CD4-positive, alpha-beta T cell (primary cell): ENCODE measurements at places on chromosomes 4 and X.

DNA sequence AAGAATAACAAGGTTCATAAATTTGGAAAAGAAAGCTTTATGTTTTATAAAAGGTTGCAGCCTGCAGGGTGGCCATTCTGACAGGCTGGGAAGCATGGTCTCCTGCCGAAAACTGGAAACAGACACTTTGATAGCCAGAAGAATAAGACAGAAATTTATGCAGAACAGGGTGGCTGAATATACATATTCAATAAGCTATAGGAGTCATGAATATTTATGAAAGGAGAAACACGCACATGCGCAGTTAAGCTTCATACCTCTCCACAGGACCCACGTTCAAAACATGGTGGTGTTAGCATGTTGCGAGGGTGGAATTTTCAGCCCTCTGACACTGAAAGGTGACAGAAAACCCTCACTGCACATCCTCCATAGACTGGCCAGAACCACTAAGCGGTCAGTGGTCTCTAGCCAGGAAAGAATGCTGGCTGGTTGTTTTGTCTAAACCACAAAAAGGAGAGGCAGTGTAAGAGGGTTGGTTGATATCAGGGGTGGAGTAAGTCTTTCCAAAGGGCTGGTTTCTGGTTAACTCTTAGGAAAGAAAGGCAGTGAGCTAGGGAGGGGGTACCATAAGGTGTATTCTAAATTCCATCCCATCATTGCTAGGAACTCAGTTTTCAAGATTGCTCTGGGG, 58.2 kb downstream of the ANXA10 start:
- DNase-seq: no peak

- no peak for DNase-seq
Measured at GRCh38 chr4:187191676-187192075, 468.0 kb upstream of the FAT1 start.

DNA sequence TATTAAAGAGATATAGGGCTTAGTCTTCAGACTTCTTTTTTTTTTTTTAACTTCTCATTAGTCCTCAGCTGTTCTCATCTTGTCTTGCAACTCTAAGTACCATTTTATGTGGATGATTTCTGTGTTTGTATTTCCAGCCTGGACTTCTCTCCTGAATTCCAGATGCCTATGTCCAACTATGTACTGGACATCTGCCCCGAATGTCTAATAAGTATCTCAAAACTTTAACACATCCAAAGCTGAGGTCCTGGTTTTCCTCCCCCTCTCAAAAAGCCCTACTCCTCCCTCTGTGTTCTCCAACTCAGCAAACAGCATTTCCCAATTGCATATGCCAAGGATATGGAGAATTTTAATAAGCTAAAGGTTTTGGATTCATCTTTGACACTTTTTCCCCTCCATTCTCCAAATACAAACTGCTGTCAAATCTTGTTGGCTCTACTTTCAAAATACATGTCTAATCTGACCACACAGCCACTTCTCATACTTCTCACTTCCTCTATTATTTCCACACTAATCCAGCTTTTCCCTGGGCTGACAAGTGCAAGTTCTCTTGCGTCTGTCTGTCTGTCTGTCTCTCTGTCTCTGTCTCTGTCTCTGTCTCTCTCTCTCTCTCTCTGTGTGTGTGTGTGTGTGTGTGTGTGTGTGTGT, 79.8 kb downstream of the CLCN5 start:
- peak; percentile 0 for DNase-seq

GRCh38 chr4:123867910-123868587, 471.5 kb downstream of the SPRY1 start:
- no peak for DNase-seq

DNA sequence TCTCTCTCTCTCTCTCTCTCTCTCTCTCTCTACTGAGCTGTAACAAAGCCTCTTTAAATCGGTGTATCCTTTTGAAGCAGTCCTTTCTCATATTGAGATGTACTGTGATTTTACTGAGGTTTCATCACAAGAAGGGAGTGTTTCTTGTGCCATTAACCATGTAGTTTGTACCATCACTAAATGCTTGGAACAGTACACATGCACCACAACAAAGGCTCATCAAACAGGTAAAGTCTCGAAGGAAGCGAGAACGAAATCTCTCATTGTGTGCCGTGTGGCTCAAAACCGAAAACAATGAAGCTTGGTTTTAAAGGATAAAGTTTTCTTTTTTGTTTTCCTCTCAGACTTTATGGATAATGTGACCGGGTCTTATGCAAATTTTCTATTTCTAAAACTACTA, 37.2 kb downstream of the HPF1 start:
- DNase-seq: no peak

DNA sequence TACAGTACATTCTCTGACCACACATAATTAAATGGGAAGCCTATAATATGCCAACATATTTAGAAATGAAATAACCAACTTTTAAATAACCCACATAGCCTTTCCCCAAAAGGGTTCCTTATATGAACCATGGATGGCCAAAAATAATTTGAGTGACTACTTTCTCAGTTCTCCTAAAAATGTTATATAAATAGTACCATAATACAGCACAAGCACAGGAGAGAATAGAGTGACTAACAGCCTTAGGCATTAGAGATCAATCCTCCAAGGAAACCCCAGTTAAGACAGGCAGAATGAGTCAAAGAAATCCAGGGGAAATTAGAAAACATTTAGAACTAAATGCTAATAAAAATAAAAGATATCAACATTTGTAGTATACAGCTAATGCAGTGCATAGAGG, 50.2 kb downstream of the ANKRD17 start:
- no peak for DNase-seq

DNA sequence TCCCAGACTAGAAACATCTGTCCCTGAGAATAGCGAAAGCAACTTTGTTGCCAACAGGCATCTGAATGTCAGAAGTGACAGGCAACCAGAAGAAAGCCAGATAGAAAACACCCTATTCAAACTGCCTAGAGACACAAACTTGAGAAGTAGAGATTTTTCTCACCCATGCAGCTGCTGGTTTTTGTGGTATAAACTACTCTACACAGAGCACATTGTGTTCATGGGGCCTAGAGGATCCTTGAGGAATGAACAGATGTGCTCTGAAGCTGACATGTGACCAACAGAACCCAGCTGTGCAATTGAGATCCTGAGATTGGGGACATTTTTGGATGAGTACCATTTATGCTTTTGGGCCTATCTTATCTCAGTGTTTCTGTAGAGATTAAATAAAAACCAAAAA, 63.6 kb upstream of the NRK start:
- no peak for DNase-seq

- DNase-seq: no peak
Measured at GRCh38 chr4:38210396-38211114, 250.4 kb downstream of the PTTG2 start.

- no peak for DNase-seq
Measured at GRCh38 chr4:144646523-144647094, 653 bp downstream of the HHIP start.

DNA sequence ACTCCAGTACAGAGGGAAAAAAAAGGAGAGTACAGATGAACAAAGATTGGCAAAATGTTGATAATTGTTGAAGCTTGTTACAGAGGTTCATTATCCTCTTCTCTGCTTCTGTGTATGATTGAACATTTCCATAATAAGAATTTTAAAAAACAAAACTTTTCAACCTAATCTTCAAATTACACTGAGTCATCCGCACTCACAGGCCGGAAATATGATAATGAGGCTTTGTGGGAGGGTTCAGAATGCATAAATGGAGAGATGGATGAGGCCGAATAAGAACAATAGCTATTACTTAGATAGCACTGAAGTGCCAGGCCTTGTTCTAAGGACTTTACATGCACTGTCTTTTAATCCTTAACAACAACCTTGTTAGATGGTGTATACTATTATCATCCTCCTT, 4.6 kb upstream of the ERCC6L start:
- no peak for DNase-seq

- DNase-seq: no peak
Measured at GRCh38 chr4:140799686-140800225, 43.6 kb upstream of the TBC1D9 start.

- no peak for DNase-seq
Measured at GRCh38 chr4:45568694-45569093, 555.2 kb downstream of the GABRG1 start.

GRCh38 chr4:170270628-170271027, 180.9 kb upstream of the AADAT start:
- DNase-seq: no peak

DNA sequence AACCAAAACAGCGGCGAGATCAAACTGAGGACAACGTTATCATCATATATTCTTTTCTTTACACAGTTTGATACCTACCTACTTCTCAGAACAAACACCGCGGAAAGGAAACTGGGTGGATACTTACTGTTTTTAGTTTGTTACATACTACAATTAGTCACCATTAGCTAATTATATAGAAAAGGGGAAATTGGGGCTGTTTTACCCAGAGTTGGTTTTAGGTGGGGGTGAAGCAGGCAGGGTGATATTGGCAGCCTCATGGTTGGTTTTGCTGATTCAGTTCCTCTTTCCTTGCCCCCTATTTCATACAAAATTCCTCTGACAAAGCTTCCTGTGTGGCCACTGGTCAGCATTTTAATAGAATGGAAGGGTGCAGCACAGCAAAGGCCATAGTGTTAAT, 77.8 kb downstream of the SORBS2 start:
- DNase-seq: no peak

DNA sequence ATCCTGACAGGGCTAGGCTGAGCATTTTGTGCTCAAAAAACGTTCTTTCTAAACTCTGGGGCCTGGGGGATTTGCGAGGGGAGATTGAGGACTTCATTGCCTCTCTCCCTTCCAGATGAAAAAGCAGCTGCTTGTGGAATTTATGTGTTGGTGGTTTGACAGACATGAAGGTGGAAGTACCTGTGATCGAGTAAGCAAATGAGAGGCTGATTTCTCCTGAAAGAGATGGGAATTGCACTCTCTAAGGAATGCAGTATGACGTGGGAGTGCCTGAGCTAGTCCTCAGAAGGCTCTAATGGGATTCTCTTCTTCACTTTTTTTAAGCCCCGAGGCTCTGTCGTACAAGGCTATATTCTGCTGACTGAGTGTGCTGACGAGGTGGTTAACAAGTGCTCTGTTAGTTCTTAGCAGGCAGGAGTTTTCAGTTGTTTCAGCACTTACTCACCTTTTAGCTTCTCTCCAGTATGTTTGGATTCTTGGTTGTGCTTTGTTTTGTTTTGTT, 426.8 kb upstream of the CNKSR2 start:
- DNase-seq: no peak

- DNase-seq: no peak
Measured at GRCh38 chr4:188550296-188550695, 411.1 kb downstream of the TRIML1 start.

GRCh38 chr4:122576261-122577188, 44.3 kb downstream of the IL21 start:
- DNase-seq: no peak

DNA sequence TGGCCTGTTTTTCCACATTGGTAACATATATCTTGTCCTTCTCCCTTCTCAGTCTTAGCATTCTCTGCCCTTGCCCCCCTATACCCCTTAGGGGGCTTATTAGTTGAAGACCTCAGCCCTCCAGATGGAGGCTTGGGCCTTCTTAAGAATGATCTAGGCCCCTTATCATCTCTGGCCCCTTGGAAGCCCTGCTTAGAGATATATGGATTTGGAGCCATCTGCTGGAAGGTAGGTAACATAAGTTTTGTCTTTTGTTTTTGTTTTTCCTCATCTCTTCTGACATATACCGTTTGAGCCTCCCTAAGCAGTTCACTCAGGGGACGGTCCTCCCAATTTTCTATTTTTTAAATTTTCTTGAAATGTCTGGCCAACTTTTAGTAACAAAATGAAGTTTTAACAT, 48.3 kb upstream of the NAP1L2 start:
- DNase-seq: no peak

- no peak for DNase-seq
Measured at GRCh38 chr4:182680234-182680653, 236.9 kb downstream of the DCTD start.

GRCh38 chr4:33133723-33134122, 2413.6 kb downstream of the PCDH7 start:
- no peak for DNase-seq

DNA sequence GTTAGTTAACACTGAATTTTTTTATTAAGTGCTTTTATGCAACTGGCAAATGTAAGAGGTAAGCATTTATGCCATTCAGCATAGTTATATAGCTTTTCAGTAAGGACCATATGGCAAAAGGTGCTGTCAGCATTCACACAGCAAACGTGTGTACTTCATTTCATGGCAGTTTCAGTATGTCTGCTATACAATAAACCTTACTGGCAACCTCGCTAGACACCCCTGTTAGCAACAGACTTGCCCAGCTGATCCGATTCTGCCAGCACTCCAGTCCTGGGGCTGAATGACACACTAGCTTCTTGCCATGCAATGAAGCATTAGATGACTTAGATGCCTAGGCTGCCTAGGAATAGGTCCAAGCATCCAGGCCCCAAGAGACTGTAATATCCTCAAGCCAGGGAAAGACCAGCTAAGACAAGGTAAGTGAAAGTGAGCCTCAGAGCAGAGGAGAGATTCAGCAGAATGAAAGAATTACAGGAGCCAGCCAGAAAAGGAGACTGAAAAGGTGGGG, 47.3 kb upstream of the DOCK11 start:
- no peak for DNase-seq

- no peak for DNase-seq
Measured at GRCh38 chr4:182749667-182750167, 167.5 kb downstream of the DCTD start.

DNA sequence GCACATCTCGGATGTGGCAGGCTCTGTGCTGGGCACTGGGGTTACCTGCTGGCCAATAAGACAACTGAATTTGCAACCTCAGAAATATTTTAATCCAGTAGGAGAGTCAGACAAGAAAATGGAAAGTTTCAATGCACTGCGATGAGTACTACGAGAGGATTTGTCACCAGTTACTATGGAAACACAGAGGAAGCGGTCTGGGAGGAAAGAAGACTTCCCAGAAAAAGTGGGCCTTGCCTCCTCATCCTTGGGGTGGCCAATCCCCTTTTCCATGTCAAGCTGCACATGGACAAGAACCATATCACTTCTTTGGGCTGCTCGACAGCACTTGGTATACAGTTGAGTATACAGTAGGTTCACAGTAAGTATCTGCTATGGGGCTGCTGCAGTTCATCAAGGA, 67.6 kb downstream of the FAM184B start:
- DNase-seq: no peak

DNA sequence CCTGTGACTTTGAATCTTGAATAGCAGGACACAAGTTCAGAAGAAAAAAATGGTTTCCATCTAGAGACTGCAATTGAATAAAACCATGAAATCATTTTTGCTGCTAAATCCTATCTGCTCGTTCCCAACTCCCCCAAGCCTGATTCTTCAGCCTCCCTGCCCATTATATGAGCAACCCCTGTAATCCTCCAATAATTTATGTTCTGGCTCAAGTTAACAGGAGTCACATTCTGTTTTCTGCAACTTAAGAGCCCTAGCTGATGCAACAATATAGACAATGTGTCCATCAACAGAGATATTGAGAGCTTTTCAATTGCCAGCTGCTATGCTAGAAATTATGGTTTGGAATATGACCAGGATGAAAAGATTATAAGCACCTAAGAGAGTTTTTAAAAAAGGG, 84.1 kb downstream of the LDB2 start:
- no peak for DNase-seq

- DNase-seq: no peak
Measured at GRCh38 chrX:69083361-69083760, 81.9 kb downstream of the PJA1 start.
